Motor neuron (in vitro differentiated cells): ENCODE measurements at places on chromosomes 2 and 18.

- no peak for ATAC-seq
Observed at GRCh38 chr18:51425475-51425874, 228.0 kb upstream of the MEX3C start.

GRCh38 chr18:58087928-58088690 lies 44.1 kb downstream of the NEDD4L start:
- ATAC-seq: peak; percentile 86

- ATAC-seq: no peak
Observed at GRCh38 chr2:240401781-240402551, 33.5 kb upstream of the GPC1 start.

DNA sequence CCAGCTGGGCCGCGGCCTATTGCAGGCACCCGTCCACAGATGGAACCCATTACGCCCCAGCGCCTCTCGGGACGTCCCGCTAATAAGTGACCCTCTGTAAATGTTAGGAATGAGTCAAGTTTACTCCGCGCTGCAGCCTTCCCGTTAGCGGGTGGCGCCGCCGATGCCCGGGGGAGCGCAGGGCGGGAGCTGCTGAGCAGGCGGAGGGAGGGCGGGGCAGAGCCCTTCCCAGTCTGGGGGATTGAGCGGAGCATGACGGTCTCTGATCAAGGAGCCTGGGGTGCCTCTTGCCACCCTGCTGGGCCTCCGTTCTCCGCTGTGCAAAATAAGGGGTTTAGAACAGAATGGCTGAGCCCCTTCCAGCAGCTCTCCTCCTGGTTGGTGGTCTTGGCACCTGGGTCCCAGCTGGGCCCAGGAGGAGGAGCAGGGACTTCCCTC lies 10.5 kb downstream of the CROCC2 start:
- peak; percentile 70 for ATAC-seq

DNA sequence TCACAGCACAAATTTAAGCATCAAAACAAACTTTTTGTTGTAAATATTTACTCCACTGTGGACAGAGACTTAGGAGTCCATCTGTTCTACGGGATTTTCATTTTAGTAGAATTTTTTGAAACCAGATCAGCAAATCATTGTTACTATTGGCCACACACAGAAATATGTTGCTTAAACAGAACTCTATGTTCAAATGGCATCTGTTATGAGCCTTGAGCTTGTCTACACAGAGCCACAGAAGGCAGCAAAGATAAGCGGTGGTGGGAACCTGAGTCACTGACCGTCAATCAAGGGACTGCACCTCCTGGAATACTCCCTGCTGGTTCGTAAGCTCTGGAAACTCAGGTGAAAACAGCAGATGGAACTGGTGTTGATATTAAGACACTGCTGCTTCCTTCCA lies 156.8 kb downstream of the TMEM200C start:
- ATAC-seq: no peak

DNA sequence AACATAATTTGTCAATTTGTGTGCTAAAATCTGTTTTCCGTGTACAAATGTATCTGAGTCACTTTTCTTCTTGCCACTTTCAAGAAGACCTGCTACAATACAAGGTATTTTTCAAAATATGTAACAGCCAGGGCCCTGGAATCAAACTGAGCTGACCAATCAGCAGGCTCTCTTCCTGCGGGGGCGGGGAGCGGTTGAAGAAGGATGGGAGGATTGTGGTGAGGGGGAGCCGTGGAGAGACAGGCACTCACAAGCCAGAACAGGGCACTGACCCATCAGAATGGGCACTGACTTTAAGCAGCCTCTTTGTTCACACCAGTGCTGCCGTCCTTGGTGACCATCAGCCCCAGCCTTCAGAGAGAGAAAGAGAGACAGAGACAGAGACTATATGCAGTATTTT lies 40.6 kb upstream of the CCNYL1 start:
- no peak for ATAC-seq

DNA sequence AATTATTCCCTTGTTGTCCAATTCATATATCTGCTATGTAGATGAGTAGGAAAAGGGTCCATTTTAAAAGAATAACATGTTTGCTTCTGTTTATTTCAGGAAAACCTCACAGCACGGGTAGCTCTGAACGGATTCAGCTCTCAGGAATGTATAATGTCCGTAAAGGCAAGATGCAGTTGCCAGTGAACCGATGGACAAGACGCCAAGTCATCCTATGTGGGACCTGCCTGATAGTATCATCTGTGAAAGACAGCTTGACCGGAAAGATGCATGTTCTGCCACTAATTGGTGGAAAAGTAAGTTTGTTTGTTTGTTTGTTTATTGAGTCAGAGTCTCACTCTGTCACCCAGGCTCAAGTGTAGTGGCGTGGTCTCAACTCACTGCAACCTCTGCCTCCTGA lies 114.6 kb downstream of the PHLPP1 start:
- no peak for ATAC-seq

- ATAC-seq: peak; percentile 55
Observed at GRCh38 chr2:222320436-222321395, 21.9 kb upstream of the PAX3 start.

GRCh38 chr2:215022910-215023309 lies 115.5 kb downstream of the ABCA12 start:
- ATAC-seq: no peak

GRCh38 chr2:26845021-26845420 lies 2.9 kb upstream of the DPYSL5 start:
- ATAC-seq: no peak

- peak; percentile 12 for ATAC-seq
Observed at GRCh38 chr2:160270571-160271113, 70.6 kb upstream of the ITGB6 start.

DNA sequence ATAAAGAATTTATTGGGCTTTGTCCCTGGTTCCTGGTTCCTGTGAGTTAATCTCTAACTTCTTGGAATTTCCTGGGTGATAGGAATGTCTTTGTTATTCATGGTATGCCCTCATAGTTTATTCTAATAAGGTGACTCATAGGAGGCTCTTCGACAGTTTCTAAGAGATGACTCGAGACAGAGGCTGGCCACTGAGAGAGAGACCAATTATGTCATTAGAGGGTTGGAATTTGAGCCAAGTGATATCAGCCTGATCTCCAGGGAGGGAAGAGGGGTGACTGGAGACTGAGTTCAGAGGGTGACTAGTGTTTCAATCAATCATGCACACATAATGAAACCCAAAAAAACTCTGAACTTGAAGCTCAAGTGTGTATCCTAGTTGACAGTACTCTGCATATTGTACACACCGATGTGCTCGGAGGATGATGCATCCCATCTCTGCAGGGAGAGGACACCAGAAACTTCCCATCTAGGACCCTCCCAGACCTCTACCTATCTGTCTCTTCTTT lies 185.7 kb downstream of the MTCL1 start:
- peak; percentile 99 for ATAC-seq

- no peak for ATAC-seq
Observed at GRCh38 chr2:75499534-75499933, 61.2 kb downstream of the EVA1A start.

GRCh38 chr2:24521975-24522639 lies 31.1 kb downstream of the NCOA1 start:
- no peak for ATAC-seq

- ATAC-seq: no peak
Observed at GRCh38 chr2:43144263-43144662, 82.1 kb downstream of the ZFP36L2 start.

- no peak for ATAC-seq
Observed at GRCh38 chr2:240244543-240244942, 104.1 kb upstream of the OTOS start.

DNA sequence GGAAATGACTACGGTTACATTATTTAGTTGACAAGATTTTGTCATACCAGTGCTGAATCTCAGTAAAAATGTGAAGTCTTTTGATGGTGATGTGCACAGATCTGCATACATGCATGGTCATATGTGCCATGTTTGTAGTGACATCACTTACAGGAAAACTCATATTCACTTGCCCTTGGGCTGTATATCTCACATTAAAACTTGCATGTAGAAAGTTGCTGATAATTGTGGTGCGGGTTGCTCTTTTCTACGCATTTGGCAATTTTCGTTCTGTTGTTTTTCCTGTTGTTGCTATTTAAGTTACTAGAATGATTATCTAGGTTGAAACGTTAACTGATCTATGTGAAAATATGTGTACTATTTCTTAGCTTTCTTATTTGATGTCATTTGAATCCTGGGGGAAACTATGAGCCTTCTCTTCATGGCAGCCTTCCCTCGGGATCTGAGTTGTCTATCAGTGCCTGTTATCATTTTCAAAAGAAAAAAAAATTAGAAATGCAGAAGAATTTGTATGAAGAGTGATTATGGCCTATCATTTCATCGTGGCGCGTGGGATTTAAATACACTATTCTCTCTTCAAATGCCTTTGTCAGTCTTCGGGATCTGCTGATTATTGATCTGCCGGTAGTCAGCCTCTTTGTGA lies 296.6 kb downstream of the TMX3 start:
- ATAC-seq: no peak

DNA sequence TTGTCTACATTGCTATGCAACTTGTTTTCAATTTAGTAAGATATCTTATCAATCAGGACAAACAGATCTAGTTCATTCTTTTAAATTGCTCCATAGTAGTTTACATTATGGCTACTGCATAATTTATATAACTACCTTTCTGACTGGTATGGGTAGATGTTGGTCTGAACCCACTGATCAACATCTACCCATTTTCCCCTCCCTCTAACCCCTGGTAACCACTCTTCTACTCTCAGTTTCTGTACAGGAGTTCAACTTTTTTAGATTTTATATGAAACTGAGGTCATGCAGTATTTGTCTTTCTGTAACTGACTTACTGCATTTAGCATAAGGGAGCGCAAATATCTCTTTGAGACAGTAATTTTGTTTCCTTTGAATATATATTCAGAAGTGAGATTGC lies 73.2 kb downstream of the ITSN2 start:
- no peak for ATAC-seq

- no peak for ATAC-seq
Observed at GRCh38 chr2:124001696-124002430, 23.2 kb upstream of the CNTNAP5 start.

- no peak for ATAC-seq
Observed at GRCh38 chr2:200156166-200156835, 150.2 kb upstream of the SPATS2L start.

- ATAC-seq: no peak
Observed at GRCh38 chr2:30233271-30234009, 2.1 kb downstream of the LBH start.

DNA sequence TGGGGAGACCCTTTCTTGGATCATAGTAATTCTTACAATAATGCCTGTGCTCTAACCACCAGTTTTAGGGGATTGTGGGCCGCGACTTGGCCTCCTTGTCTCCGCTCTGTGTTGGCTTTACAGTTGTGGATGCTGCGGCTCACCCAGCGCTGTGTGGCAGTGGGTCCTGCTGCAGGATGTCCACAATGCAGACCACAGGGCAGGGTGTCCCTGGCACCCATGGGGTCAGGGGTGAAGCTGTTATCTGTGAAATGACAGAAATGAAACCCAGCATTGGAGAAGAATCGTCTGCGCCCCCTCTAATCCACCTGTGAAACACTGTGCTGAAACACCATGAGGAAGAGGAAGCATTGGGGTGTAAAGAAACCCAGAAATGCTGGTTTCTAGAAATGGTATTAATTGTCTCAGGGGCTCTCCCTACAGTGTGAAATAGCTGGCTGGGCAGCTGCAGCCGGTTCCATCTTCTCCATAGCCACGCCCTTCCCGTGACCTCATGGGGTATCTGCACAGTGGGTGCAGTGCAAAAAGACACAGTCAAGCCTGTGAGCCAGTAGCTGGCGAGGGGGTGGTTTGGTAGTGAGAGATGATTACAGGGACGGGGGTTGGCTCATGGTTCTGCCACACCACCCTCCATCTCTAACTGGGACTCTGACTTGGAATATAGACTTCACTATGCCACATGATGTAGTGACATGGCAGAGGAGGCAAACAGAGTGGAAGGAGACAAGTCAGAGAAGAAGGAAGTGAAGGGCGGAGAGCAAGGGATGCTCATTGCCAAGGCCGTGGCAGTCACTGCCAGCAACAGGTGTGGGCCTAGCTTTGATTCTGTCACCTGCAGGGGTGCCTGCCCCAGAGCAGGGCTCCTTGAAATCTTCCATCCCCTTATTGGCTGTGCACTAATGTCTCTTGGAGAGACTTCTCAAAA lies 16.2 kb downstream of the INPP4A start:
- ATAC-seq: peak; percentile 70

- ATAC-seq: peak; percentile 36
Observed at GRCh38 chr2:73984922-73985307, 205 bp downstream of the TET3 start.

GRCh38 chr18:43805646-43806194 lies 528.4 kb upstream of the SYT4 start:
- ATAC-seq: no peak

GRCh38 chr2:64613276-64613675 lies 40.4 kb downstream of the SERTAD2 start:
- no peak for ATAC-seq

GRCh38 chr2:181036848-181037603 lies 56.6 kb downstream of the UBE2E3 start:
- no peak for ATAC-seq

- no peak for ATAC-seq
Observed at GRCh38 chr2:183214680-183215079, 90.4 kb downstream of the NUP35 start.

- peak; percentile 32 for ATAC-seq
Observed at GRCh38 chr2:200383380-200384110, 77.1 kb downstream of the SPATS2L start.

DNA sequence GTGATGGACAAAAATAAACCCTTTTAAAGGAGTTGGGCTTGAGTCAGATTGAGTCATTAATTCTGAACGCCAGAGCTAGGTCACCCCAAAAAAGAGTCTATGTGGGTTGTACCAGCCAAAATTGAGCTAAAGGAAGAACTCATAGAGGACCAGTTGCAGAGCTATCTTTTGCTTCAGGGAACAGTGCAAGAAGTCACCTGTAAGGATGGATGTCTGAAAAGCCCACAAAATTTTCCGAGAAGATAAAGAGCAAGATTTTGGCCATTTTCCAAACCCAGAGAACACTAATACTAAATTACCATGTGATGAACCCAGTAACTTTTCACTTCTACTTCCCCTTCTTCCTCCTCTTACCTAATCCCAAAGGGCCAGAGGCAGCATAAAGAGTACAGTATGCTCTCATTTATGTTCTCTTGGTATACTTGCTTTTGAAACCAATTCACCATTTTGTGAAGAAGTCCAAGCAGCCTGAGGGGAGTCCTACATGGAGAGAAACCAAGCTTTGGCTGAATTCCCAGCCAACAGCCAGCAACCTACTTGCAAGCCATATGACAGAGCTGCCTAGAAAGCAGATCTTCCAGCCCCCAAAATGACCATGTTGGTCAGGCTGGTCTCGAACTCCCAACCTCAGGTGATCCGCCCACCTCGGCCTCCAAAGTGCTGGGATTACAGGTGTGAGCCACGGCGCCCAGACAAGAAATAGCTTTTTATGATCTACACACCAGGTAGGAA lies 551.7 kb downstream of the SATB2 start:
- ATAC-seq: no peak

GRCh38 chr2:166610180-166610912 lies 116.3 kb upstream of the SCN7A start:
- no peak for ATAC-seq
